ENCODE measurements at places on chromosomes 13 and 19. TPM values are rescaled to one million over a fixed set of nuclear protein-coding genes. Genes with fewer than 3 reads are reported as not detected.

GRCh38 chr13:25440061-25440460 lies 68.3 kb downstream of the ATP8A2 start:
- no peak for DNase-seq

DNA sequence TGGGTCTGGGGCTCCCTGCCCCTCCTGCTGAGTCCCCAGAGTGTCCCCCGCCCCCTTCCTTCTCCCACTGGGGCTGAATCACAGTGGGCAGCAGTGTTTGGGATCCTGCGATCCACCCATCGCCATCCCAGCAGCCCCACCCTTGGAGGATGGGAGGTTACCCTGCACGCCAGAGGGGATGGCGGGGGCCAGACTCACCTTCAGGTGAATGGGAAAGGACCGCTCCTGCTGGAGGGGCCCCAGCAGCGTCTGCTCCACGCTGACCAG lies 569 bp downstream of the DLEU7 start:
- DNase-seq: no peak

DNA sequence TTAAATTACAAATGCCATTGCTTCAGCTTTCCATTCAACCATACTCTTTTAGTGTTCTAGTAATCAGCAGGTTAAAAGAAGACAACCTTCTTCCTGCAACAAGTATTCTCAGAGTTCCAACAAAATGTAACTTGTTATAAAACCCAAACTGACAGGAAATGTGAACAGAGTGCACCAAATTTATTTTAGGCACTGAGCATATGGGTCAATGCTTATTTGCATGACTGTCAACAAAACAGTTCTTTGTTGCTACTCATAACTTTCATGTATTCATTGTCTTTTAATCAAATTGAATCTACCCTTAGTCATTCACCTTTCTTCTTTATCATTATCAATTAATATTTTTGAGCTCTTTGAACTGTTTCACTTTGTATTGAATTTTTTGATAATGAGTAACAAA lies 554.1 kb downstream of the DACH1 start:
- DNase-seq: no peak

DNA sequence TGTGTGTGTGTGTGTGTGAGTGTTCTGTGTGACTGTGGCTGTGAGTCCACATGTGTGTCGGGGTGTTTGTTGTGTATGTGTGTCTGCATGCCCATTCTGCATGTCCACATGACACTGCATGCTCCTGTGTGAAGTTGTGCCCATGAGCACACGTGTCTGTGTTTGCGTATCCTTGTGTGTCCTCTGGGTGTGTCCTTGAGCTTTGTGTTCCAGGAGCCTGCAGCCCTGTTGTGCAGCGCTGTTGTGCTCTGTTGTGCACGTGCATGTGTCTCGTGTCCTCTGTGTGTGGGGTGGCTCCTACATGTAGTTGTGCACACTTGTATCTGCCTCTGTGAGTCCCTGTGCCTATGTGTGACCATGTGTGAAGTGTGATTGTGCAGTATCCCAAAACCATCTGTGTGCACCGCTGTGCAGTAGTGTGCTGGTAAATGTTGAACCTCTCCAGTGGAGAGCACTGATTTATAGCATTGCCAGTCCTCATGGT lies 2.2 kb upstream of the ARHGEF18 start:
- no peak for DNase-seq

- DNase-seq: no peak
Measured at GRCh38 chr19:6271251-6271650, 8.5 kb downstream of the MLLT1 start.

DNA sequence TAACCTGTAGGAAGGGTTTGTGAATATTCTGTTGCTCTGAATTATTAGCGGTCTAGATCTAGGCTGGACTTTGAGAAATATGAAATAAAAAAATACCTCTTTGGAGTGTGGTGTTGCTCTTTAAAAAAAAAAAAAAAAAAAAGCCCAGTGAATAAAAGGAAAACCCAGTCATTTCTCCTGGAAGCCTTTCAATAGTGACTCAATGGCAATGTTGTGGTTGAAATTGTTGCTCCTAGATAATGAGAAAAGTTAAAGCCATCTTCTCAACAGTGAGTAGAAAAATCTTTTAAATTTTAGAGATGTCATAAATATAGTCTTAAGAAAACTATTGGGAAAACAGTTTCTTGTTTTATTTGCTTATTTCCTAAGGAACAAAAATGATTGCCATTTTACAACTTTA lies 135.3 kb downstream of the RFC3 start:
- DNase-seq: no peak

- no peak for DNase-seq
Measured at GRCh38 chr13:70394031-70394548, 285.8 kb upstream of the KLHL1 start.

- DNase-seq: no peak
Measured at GRCh38 chr13:33033051-33033812, 17.0 kb downstream of the KL start.

DNA sequence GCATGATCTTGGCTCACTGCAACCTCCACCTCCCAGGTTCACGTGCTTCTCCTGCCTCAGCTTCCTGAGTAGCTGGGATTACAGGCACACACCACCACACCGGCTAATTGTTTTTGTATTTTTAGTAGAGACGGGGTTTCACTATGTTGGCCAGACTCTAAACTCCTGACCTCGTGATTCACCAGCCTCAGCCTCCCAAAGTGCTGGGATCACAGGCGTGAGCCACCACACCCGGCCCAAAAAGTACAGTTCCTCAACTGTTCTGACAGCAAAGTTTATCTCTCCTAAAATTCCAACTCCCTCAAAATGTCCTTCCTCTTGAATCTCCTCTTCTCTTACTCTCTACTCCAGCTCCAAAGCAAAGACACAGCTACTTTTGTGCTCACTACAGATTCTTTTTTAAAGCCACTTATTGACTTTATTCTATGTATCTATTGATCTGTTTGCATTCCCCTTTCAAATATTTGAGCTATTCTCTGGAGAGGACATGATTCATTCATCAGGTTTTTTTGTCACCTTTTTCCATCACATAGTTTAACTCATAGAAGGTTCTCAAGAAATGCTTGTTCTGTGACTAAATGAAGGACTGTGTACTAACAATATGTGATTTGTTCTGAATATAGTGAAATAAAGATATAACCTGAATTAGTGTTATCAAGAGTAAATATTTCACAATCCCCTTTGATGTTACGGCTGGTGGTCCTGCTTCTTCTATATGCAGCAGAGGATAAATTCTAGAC lies 142.2 kb downstream of the TBC1D4 start:
- no peak for DNase-seq

DNA sequence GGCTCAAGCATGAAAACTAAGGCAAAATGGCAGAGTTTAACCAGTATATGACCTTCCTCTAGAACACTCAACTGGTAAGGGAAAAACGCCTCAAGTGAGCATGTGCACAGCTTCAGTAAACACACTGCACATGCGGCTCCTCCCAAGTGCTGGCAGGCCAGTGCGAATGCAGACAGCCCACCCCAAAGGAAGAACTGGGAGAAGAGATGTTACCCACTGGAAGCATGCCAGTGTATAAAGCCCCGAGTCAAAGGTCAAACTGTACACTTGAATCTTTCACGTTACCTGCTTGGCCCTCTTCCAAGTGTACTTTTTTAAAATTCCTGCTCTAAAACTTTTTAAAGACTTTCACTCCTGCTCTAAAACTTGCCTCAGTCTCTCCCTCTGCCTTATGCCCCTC lies 19.2 kb upstream of the RCBTB1 start:
- no peak for DNase-seq

DNA sequence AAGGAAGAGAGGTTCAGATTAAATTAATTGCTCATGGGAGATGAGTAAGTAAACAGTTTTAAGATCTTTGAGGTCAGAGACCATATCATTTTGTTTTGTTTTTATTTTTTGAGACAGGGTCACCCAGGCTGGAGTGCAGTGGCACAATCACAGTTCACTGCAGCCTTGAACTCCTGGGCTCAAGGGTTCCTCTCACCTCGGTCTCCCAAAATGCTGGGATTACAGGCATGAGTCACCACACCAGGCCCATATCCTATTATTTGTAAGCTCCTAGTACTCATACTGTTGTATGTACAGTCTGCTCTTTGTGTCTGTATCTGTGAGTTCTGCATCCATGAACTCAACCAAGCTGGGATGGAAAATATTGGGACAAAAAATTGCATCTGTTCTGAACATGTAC lies 6.0 kb upstream of the RASL11A start:
- no peak for DNase-seq

- no peak for DNase-seq
Measured at GRCh38 chr13:74751739-74752138, 617.5 kb upstream of the KLF12 start.

- DNase-seq: peak; percentile 99
Measured at GRCh38 chr19:40465557-40466218, at the start of gene BLVRB. Gene BLVRB, minus strand, starts transcription at chr19:40465745. Its CDS starts 57 bp downstream, at chr19:40465688.

DNA sequence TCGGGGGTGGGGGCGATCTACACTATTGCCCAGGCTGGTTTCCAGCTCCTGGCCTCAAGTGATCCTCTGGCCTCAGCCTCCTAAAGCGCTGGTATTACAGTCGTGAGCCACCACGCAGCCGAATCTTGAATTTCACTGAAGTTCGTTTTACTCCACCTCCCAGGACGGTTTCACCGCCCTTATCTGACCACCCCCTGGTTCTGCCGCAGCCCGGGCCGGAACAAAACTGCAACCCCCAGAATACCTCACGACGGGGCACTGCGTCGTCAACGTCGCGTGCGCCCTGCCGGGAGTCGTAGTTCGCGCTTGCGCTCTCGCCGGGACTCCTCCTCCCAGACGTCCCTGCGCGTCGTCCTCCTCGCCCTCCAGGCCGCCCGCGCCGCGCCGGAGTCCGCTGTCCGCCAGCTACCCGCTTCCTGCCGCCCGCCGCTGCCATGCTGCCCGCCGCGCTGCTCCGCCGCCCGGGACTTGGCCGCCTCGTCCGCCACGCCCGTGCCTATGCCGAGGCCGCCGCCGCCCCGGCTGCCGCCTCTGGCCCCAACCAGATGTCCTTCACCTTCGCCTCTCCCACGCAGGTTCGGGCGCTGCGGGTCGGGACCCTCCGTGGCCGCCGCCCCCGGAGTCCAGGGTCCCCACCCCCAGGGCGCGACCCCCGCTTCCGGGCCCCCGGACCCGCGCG lies at the start of gene ATP5F1D:
Gene ATP5F1D, plus strand, starts transcription at position 335 of the 679 bp plus-strand sequence. Its CDS starts 100 bp downstream, at position 435.
- DNase-seq: peak; percentile 95

DNA sequence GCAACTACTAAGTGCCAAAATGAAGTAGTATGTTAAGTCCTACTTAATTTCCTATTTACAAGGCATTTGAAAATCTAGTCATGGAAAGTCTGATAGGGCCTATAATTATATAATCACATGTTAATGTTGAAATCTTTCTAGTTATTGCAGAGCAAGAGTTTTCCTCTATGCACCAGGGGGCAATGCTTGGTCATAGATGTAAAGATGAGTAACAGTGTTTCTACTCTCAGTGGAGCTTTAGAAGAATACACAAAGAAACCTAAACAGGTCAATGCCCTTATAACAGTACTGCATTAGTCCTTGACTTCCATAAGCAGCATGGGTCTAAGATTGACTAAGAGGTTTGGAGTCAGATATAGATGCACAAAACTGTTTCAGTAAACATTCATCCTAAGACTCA lies 218.7 kb downstream of the KCTD12 start:
- no peak for DNase-seq

GRCh38 chr13:27794921-27795717 lies 2.8 kb downstream of the GSX1 start:
- DNase-seq: no peak

- no peak for DNase-seq
Measured at GRCh38 chr13:65453982-65454381, 1776.2 kb downstream of the PCDH9 start.

DNA sequence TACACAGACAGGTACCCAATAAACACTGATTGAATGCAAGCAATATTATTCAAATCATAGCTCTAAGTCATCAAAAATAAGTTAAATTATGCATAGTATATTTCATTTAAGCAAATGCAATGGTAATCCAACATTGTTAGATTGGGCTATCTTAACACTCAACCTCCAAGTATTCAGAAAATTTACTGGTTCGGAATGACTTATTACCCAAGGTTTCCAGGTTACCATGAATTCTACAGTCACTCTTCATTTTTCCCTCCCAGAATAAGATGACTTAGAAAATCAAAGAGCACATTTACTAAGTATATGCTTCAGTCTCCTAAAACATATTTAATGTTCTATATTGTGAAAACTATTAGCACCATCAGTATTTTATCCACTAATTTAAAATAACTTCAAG lies 6.0 kb downstream of the UBL3 start:
- no peak for DNase-seq

DNA sequence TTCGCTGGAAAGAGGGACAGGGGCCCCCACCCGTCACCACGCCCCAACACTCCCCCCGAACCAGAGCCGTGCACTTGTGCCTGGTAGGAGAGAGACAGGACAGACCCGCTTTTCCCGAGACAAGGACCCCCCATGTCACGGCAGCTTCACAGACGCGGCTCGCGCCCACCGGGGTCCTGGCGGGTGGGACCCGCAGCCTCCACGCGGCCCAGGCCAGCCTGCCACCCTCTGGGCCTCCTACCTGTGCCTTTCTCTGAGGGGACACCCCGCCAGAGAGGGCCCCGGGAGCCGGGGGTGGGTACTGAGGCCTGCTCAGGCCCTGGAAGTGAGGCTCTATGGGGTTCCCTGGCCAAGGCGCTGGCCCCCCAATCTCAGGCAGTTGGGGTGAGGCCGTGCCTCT lies 4.0 kb upstream of the MISP start:
- DNase-seq: no peak

DNA sequence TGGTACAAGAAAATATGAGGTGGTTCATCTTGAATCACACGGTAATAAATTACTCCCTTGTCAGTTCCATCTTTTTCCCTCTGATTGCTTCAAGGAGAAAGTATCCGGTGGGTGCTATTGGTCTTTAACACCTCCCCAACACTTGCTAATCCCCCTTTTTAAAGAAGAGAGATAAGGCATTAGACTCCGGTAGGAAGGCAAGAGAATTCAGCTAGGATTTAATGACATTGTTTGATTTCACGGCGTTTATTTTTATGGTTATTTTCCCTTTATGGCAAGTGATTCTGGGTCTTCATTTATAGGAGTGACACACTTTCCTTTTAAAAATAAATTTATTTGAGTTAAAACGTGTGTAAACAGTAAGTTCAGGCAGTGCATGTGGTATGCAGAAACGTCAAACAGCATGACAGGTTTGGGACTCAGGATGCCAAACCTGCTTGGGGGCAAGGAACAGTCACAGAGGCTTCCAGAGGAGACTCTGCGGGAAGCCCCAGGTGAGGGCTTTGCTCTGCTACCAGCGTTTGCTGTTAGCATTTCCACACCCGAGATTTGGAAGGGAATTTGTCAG lies 36.5 kb downstream of the TSHZ3 start:
- no peak for DNase-seq

Gene FUT1
- 5.0 TPM for total RNA-seq

Gene ZNF578
- total RNA-seq: 5.1 TPM

Gene ZNF529
- 20.0 TPM for total RNA-seq

Measured in ureter (tissue), 1 donor.